Omental fat pad (tissue), 4 donors: ENCODE measurements at places on chromosomes 3 and 15. TPM values are rescaled to one million over a fixed set of nuclear protein-coding genes. Genes with fewer than 3 reads are reported as not detected.

DNA sequence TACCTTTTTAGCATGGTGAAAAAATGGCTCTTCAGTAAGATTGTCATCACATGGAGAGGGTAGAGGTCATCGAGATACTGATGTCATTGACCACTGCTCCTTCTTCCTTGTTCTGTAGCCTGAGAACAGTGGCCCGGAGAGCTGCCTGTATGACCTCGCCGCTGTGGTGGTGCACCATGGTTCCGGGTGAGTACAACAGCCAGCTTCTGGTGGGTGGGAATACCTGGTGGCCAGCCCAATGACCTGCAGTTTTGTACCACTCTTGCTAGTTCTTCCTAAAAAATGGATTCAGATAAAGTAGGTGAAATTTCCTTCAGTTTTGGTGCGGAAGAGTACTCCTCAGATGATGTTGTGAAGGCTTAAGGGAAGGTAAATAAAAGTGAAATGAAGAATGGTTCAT lies 8.4 kb upstream of the FBXL22 start:
- no peak for DNase-seq

- DNase-seq, result no peak
Observed at GRCh38 chr3:15969874-15970640, 172.3 kb upstream of the ANKRD28 start.

DNA sequence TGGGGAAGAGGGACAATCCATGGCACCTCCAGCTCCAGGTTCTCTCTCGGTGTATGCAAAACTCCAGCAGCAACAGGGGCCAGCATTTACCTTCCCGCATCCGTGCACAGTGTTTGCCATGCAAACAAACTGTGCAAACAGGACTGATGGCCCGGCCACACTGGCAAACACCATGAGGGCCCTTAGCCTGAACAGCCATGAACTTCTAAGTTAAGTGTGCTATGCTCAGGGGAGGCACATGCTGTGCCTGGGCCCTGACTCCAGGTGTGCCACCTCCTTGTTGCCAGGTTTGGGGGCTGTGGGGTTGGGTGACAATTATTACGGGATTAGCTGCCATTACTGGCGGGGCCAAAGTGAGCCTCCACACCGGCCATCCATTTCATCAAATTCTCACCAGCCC lies 57.5 kb downstream of the CACNA2D2 start:
- DNase-seq, result no peak

GRCh38 chr3:147373301-147373700 lies 33.0 kb downstream of the ZIC4 start:
- no peak for DNase-seq

- DNase-seq, result no peak
Observed at GRCh38 chr3:133488785-133489367, 84.6 kb upstream of the CDV3 start.

DNA sequence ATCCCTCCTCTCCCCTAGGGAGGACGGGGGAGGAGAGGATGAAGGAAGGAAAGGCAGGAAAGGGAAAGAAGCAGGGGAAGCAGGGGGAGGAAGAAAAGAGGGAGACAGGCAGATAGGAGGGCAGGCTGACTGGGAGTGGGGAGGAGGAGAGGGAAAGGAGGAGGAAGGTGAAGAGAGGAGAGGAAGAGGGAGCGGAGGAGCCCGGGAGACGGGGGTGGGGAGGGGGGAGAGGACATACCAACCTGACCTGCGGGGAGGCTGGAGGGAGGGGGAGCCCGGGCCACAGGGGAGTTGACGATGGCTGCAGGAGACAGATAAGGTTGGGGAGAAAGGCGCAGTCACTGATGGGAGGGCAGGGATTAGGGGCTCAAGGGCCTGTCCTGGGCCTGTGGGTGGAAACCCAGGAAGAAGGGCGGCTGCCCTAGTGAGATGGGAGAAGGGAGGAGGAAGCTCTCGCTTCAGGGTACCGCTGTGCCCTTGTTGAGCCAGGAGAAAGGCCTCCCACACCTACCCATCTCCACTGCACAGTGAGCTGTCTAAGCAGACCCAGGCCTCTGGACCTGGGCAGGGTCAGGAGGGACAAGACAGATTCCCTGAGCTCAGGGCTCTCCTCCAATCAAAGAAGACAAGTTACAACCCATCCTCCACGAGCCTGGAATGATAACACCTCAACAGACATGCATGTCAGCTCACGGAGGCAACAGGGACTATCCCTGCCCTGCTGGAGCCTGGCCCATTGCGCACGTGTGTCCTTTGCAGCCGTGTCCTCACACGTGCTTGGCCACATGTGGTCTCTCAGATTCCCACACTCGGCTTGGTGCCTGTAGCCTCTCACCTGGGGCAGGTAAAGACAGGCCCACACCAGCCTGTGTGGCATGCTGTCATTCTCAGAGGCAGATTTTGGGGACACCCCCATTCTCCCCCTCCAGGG lies 27.9 kb downstream of the C3orf18 start:
- no peak for DNase-seq

DNA sequence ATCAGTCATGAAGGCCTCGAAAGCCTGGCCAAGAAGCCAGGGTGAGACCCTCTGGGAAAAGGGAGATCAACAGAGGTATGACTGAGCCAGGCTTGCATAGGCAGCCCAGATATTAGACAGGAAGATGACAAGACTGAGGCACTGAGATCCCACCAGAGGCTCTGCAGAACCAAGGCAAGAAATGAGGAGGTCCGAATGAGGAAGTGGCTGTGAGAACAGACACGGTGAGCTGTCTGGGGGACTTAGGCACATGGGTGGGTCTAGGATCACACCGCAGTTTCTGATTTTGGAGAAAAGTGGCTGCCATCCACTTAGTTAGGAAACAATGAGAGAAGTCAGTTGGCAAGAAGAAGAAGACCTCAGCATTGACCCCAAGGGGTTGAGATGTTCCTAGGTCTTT lies 31.5 kb upstream of the PRSS50 start:
- no peak for DNase-seq

GRCh38 chr3:17092583-17092933 lies 207.8 kb downstream of the PLCL2 start:
- DNase-seq, result no peak

GRCh38 chr15:77656294-77656693 lies 23.6 kb upstream of the LINGO1 start:
- DNase-seq, result no peak

- no peak for DNase-seq
Observed at GRCh38 chr3:74561881-74562280, 52.6 kb downstream of the CNTN3 start.

GRCh38 chr3:38658841-38659240 lies 9.4 kb upstream of the SCN5A start:
- DNase-seq, result no peak

DNA sequence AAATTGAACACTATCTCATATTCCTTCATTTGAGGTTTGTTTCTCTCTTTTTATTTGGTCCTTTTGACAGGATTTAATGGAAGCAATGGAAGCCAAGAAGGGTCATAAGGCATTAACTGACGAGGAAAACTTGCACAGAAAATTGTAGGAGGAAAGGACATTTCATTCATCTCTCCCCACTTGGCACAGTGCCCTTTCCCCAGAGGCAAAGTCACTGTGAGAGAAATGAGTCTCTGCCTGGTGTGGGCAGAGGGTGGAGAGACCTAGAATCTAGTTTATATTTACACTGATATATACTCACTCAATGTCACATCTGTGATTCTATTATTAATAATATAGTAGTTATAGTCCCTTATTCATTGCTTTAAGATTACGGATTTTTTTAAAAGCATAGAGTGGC lies 324.6 kb upstream of the IL12A start:
- no peak for DNase-seq

- DNase-seq, result no peak
Observed at GRCh38 chr15:65993236-65993635, 123.9 kb downstream of the RAB11A start.

GRCh38 chr15:98779463-98780071 lies 131.2 kb downstream of the IGF1R start:
- peak; percentile 85 for DNase-seq

DNA sequence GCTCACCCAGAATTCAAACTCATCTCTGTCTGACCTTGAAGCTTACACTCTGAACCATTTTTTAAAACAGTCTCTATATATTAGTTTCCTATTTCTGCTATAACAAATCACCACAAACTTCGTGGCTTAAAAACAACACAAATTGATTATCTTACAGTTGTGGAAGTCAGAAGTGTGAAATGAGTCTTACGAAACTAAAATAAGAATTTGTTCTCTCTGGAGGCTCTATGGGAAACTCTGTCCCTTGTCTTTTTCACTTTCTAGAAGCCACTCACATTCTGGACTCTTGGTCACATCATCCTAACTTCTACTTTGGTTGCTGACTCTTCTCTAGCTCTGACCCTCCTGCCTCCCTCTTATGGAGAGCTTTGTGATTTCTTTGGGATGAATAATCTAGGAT lies 429.3 kb upstream of the THBS1 start:
- no peak for DNase-seq

GRCh38 chr15:51801391-51801835 lies 28.0 kb upstream of the TMOD3 start:
- no peak for DNase-seq

- no peak for DNase-seq
Observed at GRCh38 chr15:95624616-95625361, 705.7 kb upstream of the NR2F2 start.

GRCh38 chr3:107216229-107216628 lies 161.0 kb upstream of the CCDC54 start:
- no peak for DNase-seq

- DNase-seq, result no peak
Observed at GRCh38 chr3:172646439-172647015, 64.3 kb downstream of the NCEH1 start.

DNA sequence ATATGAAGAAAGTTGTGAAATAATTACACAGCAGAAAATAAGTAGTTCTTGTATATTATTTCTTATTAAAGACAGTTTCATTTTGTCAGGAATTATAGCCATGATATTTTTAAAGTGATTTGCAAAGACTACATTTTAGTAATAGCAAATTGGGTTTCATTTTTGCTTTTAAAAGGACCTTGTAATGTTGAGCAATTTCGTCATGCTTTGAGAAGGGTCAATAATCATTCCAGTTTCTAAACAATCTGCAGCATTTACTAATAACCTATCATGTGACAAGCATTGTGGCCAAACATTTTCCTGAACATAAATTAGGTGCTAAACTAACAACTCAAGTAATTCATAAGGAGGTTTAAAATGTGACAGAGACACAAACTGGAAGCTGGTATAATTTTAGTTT lies 214.4 kb upstream of the CBLB start:
- DNase-seq, result no peak

DNA sequence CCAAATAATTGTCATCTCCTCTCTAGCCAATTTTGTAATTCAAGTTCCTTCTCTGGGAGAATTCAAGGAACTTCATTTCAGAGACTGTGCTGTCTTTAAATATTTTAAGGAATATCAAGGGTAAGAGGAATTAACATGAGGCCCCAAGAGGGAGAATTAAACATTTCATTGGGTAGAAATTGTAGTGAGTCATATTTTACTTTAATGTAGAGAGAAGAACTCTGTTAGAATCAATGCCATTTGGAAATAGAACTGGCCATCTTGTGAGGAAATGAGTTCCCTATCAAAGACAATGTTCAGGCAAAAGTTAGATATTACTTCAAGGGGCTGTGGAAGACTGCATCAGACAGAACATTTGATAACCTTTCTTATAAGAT lies 43.5 kb upstream of the TP63 start:
- DNase-seq, result no peak

DNA sequence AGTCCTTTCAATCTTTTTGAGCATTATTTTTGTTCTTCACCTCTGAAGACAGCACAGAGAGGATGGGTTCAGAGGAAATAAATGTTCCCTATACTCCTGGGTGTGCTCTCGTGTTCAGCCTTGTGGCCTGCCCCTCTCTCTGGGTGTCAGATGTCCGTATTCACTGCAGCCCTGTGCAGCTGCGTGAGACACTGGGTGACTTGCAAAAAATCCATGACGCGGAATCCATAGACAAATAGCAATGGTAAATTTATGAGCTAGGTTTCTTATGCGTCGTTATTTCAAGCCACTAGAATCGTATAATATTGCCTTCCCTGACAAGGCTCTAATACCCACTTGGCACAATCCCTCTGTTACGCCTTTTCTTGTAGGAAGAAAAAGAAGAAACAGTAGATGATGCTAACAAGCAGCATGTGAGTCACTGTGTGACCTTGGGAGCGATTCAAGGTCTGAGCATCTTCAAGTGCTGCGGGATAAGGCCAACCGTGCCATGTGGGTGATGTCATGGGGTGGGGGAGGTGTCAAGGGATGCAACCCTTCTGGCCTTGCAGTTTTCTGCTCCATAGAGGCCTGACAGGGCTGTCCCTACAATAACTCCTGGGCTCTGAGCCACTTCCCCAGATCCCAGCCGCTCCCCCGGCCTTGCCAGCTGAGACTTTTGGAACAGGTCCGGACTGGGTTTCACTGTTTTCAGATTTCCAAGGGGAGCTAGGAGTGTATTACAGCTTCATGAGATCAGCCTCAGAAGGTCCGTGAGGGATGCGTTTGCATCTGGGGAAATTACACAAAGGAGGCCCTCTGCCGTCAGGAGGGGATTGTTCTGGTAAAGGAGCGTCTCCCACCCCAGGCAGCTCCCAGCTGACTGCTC lies 47.6 kb upstream of the POMGNT2 start:
- DNase-seq, result no peak

- DNase-seq, result no peak
Observed at GRCh38 chr3:99972380-99973104, 141.8 kb downstream of the FILIP1L start.

- no peak for DNase-seq
Observed at GRCh38 chr3:169813757-169814517, 1.2 kb upstream of the LRRC34 start.

The COLQ gene
- 1.2 TPM for total RNA-seq

The PROK2 gene
- total RNA-seq, result 7.6 TPM

The CLDN1 gene
- total RNA-seq, result 70.5 TPM

The GP9 gene
- not detected for total RNA-seq

The ANKRD34C gene
- total RNA-seq, result not detected

The PDZRN3 gene
- total RNA-seq, result 42.1 TPM

The STAB1 gene
- total RNA-seq, result 610 TPM

The MEIS2 gene
- 40.2 TPM for total RNA-seq

The GALNT15 gene
- 558 TPM for total RNA-seq

The ZMYND10 gene
- 0.28 TPM for total RNA-seq

The KIF23 gene
- 1.6 TPM for total RNA-seq

The RBP2 gene
- not detected for total RNA-seq

The TRIM69 gene
- 31.1 TPM for total RNA-seq

The AGBL1 gene
- total RNA-seq, result not detected

The SKIL gene
- 53.0 TPM for total RNA-seq

The WDR93 gene
- 0.36 TPM for total RNA-seq
